ENCODE measurements at places on chromosomes 7 and 10.

DNA sequence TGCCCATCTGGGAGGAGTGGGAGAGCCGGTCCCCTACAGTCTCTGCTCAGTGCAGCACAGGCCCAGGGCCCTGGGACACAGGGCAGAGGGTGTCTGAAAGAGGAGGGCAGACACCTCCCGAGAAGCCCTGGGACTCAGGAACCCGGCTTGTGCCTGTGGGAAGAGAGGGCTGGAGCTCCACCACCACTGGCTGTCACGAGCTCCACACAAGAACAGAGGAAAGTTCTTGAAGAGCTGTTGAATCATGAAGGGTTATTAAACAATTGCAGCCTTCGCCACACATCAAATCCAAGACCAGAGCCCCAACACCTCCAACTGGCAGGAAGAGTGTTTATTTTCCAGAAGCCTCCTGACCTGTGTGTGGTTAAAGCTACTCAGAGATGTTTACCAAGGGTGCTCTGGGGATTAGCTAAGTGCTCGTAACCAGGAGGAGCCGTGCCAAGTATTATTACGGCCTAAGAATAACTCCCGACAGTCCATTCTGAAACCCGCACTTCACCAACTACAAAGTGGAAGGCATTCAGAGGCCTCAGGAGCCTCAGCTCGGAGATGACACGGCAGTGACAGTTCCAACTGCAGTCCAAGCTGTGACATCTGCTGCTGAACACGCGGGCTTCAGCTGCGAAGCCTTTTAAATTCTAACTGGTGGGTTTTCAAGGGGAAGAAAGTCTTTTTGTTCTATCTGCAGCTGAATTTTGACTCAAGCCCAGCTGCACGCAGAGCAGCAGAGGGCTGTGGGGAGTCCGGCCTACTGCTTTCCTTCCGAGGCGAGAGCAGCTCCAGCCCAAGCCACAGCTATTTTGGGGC is 75.1 kb downstream of the MAD1L1 start:
- no peak for DNase-seq

GRCh38 chr10:23439961-23440889 is 1.4 kb downstream of the OTUD1 start:
- peak; percentile 23 for DNase-seq

GRCh38 chr7:66426332-66426731 is 202.3 kb upstream of the KCTD7 start:
- DNase-seq = no peak

- DNase-seq = no peak
Measured at GRCh38 chr10:77695186-77695585, 57.6 kb upstream of the KCNMA1 start.

GRCh38 chr7:50367570-50367969 is 63.1 kb downstream of the IKZF1 start:
- DNase-seq = no peak

- DNase-seq = no peak
Measured at GRCh38 chr7:15885678-15886077, 199.2 kb upstream of the MEOX2 start.
